ENCODE measurements at places on chromosomes 5 and 9.

GRCh38 chr5:151953833-151954232 lies 29.2 kb upstream of the GLRA1 start:
- DNase-seq: no peak

DNA sequence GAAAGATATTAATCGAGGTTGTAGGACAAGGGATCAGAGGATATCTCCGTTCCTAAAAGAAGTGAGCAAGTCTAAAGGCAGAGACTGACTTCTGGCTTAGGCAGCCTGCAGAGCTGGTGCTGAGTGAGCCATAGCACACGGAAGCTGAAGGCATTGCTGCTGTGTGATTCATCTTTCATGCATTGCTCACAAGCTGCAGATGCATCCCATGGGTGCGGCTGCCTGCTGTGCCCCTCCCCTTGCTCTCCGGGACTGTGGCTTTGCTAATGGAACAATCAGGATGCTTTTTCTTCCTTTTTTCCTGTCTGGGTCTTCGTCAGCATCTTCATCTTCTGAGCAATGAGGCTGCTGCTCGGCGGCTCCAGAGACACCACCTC lies 341.4 kb downstream of the DIRAS2 start:
- peak; percentile 86 for DNase-seq

GRCh38 chr5:3948838-3949237 lies 353.2 kb downstream of the IRX1 start:
- DNase-seq: no peak

- DNase-seq: no peak
Observed at GRCh38 chr5:135085133-135085935, 51.3 kb upstream of the PITX1 start.

DNA sequence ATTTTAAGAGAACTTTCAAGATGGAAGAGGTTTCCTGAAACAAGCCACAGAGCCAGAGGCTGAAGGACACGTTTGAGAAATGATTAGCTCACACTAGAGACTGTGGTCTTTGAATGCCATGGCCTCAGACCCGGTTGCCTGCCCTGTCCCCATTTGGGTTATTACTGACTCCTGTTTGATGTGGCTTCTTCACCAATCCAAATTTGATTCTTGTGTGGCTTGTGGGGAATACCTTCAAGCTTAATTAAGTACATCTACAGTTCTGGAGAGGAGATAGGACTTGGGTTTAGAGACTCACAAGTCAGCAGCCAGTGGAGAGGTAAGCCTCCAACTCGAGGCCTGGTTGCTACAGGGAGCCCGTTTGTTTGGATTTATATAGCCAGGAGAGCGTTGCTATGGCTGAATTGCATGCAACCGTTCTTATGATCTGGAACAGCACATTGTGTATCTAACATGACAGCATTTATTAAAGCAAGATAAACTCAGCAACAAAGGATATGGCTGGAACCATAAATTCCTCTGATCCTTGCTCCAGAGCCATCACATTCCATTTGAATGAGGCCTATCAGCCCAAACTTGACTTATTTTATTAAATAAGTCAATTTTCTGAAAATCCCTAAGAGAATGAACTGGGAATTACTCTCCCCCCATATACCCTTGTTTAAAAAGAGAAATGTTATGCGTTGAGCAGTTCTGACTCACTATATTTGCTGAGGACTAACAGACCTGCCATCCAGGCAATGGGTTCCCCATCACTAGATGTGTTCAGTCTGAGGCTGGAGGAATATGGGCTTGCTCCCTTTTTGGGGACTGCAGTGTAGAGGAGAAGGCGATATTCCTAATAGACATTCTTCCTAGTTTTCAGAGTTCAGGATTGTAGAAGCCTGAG lies 88.4 kb upstream of the TNFSF8 start:
- peak; percentile 88 for DNase-seq

- peak; percentile 40 for DNase-seq
Observed at GRCh38 chr9:96612966-96613589, 6.6 kb downstream of the CDC14B start.

DNA sequence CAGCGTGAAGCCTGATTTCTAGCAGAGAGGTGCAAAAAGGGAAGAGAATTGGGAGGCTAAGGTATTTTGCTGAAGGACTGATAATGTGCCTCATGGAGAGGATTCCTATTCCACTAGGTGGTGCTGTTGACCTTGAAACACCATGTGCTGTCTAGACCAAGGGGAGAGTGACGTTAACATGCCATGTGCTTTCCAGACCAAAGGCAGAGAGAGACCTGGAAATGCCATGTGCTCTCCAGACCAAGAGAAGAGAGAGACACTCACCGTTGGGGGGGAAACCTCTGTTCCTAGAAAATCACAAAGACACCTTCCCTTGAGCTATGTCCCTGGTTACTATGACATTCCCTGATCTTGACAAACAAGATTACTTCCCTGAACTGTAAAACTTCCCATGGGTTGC lies 286.0 kb upstream of the TUSC1 start:
- peak; percentile 78 for DNase-seq

- DNase-seq: peak; percentile 91
Observed at GRCh38 chr5:145587710-145588109, 247.4 kb downstream of the PRELID2 start.

DNA sequence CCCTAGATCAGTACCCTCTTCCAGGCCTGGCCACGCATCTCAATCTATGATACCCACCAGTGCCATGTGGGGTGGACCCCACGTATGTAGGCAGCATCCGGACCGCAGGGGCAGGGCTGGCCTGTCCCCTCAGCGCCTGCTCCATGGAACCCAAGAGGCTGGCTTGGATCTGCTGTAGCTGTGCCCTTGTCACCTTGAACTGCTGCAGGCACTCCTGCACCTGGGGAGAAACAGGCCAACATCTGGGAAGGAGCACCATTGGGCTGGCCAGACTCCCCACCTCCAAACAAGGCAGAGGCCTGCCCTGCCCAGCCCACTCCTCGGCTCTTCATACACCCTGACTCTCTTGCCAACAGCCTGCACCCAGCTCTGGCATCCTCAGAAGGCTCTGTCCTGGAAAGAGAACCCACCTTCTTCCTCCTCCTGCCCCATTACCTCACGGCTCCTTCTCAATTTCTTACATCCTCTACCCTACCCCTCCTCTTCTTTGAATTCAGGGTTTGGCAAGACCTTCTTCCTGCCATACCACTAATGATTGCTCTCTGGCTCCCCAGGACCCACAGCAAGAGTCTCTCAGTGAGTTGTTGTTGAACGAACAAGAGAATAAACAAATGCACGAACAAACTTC lies 7.7 kb downstream of the HK3 start:
- no peak for DNase-seq

DNA sequence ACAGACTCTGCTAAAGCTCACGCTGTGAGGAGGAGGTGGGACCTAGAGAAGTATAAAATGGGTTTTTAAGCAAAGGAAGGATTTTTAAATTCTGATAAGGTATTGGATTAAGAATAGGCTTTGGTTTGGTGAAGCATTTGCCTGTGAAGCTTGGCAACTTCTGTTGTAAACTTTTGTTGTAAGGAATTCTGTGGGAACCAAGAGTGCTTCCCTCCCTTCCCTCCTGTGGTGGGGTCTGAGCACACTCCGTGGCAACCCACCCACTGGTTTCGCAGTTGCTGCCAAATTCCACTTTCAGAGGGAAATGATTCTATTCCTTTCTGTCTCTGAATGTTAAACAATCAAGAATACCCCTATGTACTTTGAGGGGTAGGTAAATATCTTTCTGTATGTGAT lies 28.6 kb upstream of the GTF2H2C start:
- DNase-seq: peak; percentile 37

- peak; percentile 60 for DNase-seq
Observed at GRCh38 chr9:112028242-112029221, 131.9 kb downstream of the UGCG start.

GRCh38 chr5:16000056-16000455 lies 179.5 kb downstream of the MARCHF11 start:
- DNase-seq: no peak

DNA sequence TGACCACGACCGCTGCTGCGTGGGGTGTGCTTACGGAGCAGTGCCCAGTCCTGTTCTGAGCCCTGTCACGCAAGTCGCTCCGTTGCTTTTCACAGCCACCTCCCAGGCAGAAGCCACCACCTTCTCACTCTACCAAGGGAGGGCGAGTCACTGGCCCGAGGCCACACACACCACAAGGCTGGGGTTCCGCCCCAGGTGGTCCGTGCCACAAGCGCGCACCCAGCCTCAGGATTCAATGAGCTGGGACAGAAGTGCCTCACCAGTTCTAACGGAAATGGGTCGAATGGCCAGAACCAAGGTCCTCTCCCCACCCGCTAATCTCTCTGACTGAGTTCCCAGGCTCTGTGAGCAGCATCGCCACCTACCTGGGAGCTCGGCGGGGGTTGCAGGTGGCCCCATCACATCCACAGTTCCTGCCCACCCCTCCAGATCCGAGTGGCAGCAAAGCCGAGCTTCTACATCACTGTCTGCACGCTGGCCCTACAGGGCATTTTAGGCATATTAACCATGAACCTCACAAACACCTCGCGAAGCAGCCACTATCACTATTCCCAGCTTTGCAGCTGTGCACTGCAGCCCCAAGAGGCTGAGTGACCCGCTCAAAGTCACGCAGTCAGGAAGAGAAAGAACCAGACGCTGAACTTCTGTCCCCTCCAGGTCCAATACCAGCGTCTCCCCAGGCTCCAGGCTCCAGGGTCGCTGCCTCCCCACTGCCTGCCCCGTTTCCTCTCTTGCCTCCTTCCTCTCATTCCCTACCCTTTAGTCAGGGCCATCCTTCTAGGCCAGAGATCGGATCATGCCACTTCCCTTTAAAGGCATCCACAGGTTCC lies 92.1 kb upstream of the PHYKPL start:
- no peak for DNase-seq

- peak; percentile 21 for DNase-seq
Observed at GRCh38 chr9:18071651-18072060, 402.3 kb upstream of the ADAMTSL1 start.

GRCh38 chr9:27627188-27627564 lies 53.9 kb upstream of the C9orf72 start:
- no peak for DNase-seq

DNA sequence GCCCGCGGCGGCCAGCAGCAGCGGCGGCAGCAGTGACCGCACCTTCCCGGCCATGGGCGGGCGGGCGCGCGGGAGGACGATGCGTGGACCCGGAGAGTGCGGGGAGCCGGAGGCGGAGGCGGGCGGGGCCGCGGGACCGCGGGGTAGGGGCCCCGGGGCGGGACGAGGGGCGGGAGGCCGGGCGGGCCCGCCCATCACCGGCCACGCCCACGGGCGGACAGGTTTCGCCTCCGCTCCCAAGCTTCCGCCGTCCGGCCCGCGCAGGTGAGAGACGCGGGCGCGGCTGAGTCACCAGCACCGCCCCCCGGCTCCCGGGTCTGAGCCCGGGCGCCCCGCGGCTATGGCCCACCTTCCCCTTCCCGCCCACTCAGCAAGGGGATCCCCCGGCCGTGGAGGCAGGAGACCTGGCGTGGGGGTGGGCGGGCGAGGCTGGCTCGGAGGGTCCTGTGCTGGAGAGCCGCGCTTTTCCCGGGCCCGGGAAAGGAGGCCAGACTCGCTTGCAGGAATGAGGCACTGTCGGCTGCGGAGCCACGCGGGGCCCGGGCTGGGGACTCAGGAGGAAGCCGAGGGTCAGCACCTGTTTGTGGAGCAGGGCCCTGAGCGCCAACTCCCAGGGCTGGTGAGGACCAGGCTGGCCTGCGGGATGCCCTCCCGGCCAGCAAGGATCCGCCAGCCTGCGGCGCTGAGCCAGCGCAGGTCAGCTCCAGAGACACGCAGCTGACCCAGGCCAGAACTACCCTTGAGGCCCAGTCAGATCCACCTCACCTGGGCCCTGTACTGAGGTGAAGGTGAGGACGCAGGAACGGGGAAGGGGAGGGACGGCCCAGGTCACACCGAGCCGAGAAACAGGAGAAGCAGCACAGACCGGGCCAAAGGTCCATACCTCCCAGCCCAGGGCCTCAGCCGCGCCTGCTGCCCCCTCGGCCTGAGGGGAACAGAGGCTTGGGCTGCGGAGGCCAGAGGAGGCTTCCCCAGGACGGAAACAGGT lies at the start of gene ENTPD2:
Gene ENTPD2 (minus strand): TSS at position 118 of the 988 bp plus-strand sequence. CDS start 64 bp downstream, at position 54.
- DNase-seq: no peak

DNA sequence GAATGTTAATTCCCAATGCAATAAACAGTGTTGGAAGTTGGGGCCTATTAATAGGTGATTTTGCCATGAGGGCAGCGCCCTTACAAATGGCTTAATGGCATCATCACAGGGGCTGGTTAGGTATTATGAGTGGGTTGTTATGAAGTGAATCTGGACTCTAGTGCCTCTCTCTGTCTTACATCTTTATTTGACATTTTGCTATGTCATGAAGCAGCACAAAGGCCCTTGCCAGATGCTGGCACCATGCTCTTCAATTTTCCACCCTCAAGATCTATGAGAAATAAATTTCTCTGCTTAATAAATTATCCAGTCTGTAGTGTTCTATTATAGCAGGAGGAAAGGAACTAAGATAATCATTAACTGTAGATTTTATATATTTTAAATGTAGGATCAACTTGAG lies 1098.7 kb upstream of the NUDT12 start:
- no peak for DNase-seq

- no peak for DNase-seq
Observed at GRCh38 chr9:23438299-23438907, 387.6 kb downstream of the ELAVL2 start.

DNA sequence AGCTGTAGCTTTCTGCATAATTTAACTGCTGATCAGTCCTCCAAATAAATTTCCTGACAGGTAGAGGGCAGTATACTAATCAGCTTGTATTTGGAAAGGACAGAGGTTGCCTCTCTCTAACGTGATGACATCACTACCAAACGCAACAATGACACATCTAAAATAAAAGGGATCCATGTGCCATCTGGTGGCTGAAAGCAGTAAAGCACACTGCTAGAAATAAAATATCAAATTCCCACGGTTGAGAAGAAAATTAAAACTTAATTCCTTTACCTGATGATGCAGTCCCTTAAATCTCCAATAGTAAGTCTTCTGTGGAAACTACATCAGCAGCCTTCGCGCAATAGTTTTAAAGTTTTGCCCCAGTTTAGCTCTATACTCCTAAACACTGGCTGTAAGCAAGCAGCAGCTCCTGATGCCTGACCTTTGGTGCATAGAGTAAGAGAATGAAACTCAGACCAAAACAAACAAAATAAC lies 54.5 kb downstream of the DIAPH1 start:
- peak; percentile 95 for DNase-seq
